Activated gamma-delta T cell treated with Interleukin-2 at 50 U/mL for 16 hours (primary cell): ENCODE measurements at places on chromosomes 13 and 19.

DNA sequence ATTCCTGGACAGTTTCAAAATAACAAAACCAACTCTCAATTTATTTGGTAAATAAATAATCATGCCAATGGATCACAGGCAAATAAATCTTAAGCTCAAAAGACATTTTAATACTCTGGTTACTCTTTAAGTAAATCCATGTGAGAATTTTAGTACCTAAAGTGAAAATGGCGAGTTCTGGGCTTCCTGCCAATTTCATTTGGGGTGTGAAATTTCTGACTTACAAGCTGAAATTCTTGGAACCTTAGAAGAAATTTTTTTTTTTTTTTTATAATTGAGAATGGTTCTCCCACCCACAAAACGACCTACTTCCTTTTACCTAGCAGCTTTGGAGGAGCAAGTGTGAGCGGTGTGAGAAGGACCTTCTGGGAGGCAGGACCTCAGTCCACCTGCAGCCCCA, 354.5 kb upstream of the NBEA start:
- DNase-seq = no peak

GRCh38 chr19:41696402-41697197, 8.5 kb upstream of the CEACAM7 start:
- no peak for DNase-seq

DNA sequence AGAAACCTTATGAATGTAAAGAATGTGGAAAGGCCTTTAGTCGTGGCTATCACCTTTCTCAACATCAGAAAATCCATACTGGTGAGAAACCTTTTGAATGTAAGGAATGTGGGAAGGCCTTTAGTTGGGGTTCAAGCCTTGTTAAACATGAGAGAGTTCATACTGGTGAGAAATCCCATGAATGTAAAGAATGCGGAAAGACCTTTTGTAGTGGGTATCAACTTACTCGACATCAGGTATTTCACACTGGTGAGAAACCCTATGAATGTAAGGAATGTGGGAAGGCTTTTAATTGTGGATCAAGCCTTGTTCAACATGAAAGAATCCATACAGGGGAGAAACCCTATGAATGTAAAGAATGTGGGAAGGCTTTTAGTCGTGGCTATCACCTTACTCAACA, 20.8 kb downstream of the ZNF283 start:
- DNase-seq = no peak

- no peak for DNase-seq
Observed at GRCh38 chr13:84439108-84439507, 556.8 kb upstream of the SLITRK1 start.

- no peak for DNase-seq
Observed at GRCh38 chr13:56039992-56040391, 1100.7 kb upstream of the PRR20A start.

DNA sequence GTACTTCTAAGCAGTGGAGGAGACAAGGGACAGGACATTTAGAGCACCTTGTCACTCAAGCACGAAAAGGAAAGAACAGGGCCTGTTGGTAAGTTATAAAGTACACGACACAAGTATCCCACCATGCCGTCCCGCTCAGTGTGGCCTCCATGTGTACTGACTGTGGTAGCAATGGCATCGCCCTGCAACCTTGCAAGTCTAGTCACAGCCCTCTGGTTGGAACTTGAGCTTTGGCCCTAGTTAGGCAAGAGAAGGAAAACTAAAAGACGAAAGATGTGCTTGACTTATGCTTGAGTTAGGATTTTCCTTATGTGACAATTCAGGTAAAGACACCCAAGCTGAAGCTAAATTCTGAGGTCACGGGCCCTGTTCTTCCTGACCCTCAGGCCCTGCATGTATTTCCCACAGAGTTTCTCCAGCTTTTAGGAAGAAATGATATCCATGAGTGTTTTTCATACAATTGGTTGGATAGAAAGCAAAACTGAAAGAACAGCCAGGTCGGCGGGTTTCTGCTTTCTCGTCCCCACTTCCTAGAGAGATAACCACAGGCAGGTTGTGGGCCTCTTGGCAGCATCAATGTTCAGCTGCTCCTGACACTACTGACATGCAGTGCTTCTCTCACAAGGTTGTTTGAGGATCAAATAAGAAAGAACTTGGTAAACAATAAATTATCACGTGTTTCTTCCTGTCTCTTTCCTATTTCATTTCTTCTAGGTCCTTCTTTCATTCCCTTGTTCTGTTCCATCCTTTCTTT, 216.2 kb downstream of the IRS2 start:
- peak; percentile 6 for DNase-seq

GRCh38 chr13:42333613-42334328, 61.8 kb downstream of the AKAP11 start:
- DNase-seq = no peak

- DNase-seq = no peak
Observed at GRCh38 chr13:103062079-103062478, 4.1 kb downstream of the SLC10A2 start.

GRCh38 chr19:30323904-30324303, 48.3 kb upstream of the ZNF536 start:
- no peak for DNase-seq

- no peak for DNase-seq
Observed at GRCh38 chr19:37221136-37221535, 3.1 kb downstream of the ZNF383 start.

GRCh38 chr13:102586615-102587014, 10.2 kb upstream of the TPP2 start:
- no peak for DNase-seq

DNA sequence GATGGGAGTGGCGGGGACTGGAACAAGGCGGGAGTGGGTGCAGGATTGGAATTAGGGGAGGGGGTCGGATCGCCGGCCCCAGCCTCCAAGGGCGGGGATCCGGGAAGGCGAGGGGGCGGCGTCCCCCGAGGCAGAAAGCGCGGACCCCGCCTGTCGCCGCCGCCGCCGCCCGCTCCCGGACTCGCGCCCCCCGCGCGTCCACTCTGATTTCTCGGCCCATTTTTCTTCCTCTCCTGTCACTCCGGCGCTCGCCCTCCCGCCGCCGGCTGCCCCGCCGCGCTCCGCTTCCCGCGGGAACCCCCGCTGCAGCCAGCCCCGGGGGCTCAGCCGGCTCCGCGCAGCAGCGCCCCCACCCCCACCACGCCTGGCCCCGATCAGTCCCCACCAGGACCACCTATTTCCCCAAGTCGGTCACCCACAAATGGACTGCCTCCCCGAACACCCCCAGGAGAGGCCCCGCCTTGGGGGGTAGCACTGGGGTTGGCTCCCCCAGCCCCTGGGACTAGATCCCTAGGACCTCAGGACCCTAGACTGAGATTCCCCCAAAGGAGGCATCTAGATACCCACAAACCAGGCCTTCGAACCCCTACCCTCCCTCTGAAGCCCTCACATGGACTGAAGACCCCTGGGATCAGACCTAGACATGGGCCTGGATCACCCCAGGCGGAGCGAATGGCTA, 12.6 kb upstream of the ERFL start:
- DNase-seq = no peak

DNA sequence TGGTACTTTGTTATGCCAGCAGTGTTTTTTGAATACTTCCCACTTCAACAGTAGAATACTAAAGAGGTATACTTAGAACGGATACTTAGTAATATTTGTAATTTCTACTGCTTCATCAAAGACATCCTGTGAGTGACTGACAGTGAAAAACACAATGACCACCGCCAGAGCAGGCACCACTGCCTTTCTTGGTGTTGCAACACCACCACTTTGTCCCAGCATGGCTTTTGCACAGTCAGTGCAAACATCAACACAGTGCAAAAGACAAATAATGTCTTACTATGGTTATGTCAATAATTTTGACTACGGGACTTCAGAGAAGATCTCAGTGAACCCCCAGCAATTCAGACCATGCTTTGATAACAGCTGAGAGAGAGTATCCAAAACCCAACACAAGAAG, 220.5 kb downstream of the RBM26 start:
- no peak for DNase-seq

DNA sequence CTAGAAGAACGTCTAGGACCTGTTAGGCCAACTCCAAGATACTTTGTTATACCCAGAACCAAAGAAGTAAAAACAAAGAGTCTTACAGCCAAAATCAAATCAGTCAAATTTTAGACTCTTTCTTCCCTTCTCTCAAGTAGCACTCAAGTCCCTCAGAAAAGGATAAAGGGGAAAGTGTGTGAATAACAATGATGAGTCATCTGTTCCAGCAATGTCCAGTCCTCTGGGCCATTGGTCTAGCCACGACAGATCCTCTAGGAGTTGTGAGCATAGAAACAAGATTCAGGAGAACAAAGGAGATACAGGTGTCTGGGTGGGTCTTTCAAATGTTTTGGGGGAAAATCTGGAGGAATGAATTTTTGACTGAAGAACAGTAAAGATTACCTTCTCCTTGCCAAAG, 36.3 kb downstream of the STOML3 start:
- DNase-seq = no peak

DNA sequence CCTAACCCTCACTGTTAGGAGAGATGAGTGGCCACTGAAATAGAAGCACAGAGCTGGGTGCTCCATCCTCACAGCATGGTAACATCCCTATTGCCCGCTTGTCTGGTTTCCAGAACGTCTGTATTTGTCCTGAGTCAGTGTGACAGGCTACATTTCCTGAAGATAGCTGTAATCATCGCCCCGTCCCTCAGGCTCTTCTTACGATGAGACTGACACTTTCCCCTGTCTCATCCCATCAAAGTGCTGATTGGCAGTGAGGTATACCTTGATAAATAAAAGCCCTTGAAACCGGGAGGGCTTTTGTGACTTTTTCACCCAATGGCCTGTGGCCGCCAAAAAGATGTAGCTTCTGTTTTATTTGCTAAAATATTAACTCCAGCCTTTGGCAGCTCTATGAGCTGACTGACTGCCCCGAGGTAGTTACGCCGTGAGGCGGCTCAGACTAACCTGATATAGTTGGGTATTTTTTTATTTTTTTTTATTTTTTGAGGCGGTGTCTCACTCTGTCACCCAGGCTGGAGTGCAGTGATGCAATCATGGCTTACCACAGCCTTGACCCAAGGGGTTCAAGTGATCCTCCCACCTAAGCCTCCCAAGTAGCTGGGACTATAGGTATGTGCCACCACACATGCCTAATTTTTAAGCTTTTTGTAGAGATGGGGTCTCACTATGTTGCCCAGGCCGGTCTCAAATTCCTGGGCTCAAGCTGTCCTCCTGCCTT, 5.7 kb upstream of the LRRC4B start:
- DNase-seq = no peak

GRCh38 chr19:44573183-44573582, 40.2 kb upstream of the IGSF23 start:
- no peak for DNase-seq

GRCh38 chr13:69970520-69970919, 137.1 kb upstream of the ATXN8OS start:
- DNase-seq = no peak

DNA sequence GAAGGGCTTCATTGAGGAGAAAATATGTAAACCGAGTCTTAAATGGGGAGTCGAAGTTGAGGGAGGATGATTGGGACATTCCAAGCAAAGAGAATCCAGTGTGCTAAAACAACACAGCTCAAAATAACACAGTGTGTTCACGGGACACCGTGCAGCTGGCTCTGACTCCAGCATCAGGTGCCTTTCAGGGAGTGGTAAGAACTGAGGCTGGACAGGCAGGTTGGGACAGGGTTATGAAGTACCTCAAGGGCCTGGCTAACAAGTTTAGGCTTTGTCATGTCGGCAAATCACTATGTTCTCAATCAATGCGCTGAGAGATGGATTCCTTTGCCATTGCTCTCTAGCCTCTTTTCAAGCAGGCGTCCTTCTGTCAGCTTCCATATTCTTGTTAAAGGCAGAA, 27.5 kb upstream of the WDFY2 start:
- no peak for DNase-seq

DNA sequence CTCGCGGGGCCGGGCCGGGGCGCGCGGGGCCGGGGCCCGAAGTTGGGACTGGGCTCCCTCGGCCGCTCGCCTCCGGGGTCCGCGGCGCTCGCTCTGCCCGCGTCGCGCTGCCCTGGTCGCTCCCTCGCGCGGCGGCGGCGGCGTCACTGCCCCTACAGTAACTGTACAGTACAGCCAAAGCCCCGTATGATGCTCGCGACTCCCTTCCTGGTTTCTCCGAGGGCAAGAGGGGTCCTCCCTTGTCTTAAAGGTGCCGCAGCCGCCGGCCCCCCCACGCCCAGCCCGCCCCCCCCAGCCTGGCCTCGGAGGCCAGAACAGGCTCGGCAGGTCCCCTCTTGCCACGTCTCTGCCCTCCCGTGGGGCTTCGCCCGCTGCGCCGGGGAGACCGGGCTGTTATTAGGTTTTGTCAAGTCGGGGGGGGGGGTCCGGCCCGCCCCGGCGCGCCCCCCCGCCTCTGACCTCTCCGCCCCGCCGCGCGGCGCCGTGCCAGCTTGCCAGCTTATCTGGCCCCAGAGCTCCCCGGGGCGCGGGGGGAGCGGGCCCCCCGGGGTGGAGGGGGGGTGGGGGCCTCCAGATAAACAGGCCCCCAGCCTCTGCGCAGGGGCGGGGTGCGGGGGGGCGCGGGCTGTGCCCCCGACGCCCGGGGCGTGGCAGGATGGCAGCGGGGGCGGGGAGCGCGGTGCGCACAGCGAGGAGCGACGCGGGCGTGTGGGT, at the start of gene ZBTB7A:
Gene ZBTB7A (minus strand): TSS at position 218 of the 714 bp plus-strand sequence. CDS start 11,667 bp downstream, outside the sequence.
- peak; percentile 80 for DNase-seq

GRCh38 chr19:12985049-12985776, 10.1 kb upstream of the NFIX start:
- DNase-seq = no peak

- DNase-seq = no peak
Observed at GRCh38 chr13:54852831-54853230, 1824.2 kb downstream of the OLFM4 start.

DNA sequence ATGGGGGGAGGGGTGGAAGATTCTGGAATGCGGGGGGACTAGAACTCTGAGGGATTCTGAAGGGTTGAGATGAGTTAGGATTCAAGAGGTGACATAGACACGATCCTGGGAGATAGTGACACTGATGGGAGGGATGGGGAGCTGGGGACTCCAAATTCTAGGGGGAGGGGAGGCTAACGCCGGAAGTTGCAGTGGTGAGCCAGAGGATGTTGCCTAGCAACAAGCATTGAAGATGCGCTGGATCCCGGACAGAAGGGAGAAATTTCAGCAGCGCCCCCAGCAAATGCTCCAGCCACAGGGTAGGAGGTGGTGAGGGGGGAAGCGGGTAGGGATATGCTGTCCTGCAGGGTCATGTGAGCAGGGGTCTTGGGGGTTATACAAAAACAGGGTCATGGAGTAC, 6.9 kb upstream of the LTBP4 start:
- DNase-seq = no peak

DNA sequence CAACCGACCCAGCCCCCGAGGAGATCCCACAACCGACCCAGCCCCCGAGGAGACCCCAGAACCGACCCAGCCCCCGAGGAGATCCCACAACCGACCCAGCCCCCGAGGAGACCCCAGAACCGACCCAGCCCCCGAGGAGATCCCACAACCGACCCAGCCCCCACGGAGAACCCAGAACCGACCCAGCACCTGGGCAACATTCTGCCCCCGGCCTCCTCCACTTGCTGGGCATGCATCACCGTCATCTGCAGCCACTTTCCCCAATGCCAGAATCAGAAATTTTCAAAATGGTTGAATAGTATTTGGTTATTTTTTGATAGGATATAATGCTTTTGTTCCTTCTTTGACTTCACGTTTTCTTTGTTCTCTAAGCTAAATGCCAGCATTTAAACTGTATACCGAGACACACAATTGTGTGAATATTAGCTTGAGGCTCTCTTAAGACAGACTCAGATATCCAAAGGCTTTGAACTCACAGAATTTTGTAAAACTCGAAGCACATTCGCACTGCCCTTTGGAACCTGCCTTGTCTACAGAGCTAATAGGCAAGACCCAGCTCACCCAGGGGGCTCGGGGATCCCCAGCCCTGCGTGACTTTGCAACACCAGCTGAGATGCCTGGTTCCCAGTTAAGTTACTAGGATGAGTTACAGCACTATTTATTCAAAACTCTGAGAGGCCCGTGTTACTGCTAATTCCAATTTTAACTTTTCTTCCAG, 15.5 kb upstream of the RASA3 start:
- DNase-seq = no peak

GRCh38 chr13:44237276-44237767, 136.3 kb upstream of the SERP2 start:
- DNase-seq = no peak
